Activated naive CD4-positive, alpha-beta T cell treated with Interleukin-2 at 50 U/mL for 16 hours (primary cell): ENCODE measurements at places on chromosomes 1 and 21.

DNA sequence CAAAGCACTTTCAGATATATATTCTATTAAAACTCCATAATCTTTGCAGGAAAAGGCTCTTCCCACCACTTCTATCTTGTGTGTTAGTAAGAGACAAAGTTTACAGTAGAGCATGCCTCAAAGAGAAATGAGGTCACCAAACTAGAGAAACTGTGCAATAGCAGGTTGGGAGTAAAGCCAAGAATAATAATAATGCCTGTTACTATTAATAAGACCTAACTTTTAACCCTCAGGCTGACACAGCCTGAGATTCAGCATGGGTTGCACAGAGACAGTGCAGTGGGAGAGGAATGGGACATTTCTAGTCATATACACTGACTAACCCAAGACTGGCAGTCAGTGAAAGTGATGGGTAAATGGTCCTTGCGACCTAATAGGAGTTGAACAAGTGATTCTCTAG lies 320.2 kb upstream of the NFIA start:
- DNase-seq = no peak

DNA sequence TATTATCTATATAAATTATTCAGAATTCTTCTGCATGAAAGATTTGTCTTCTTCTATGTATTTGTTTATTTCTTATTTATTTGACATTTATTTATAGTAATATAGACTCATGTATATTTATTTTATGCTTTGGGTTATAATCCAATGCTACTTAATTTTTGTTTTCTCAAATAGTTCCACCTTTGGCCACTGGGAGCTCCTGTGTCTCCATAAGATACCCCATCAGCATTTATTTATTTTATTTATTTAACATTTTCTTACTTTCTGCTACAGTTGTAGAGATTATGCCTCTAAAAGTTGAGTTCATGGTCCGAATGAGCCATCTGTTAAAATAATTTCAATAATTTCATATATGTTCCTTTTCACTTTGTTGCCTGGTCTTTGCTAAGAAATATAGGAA lies 289.4 kb downstream of the ADGRL2 start:
- DNase-seq = no peak

DNA sequence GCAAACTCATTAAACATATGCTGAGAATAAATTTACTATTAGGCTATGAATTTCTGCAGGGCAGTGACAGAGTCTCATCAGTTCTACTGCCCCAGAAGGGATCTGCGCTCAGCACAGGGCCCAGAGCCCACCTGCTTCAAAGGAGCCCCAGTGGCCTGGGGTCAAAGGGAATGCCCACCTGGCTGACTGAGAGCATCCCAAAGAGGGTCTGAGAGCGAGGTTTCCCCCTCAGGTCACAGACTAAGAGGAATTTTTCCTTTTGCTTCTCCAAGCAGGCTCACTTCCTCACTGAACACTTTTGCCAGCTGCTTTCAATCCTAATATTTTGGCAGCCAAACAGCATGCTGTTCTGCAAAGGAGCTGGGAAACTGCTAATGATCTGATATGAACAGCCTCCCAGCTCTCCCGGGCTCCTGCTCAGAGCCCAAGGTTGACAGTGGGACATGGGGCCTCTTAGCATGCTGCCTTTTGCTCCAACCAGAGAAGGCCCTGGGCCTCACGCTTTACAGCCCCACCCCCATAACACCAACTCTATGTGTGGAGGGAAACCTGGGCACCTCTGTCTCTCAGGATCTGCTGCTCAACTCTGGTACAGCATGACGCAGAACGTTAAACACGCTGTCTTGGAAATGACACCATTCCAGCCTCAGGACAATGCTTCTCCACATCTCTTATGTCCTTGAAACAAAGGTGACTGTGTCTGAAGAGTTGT lies 70.7 kb upstream of the SYT6 start:
- no peak for DNase-seq

- DNase-seq = no peak
These were observed 10.2 kb downstream of the GSTM3 start for GRCh38 chr1:109730666-109731065.

- no peak for DNase-seq
These were observed 78.7 kb downstream of the DHRS3 start for GRCh38 chr1:12539320-12539704.

GRCh38 chr21:27171707-27172106 lies 204.8 kb upstream of the ADAMTS5 start:
- no peak for DNase-seq

- no peak for DNase-seq
These were observed 41.4 kb downstream of the NEXN start for GRCh38 chr1:77929806-77930205.
